ENCODE measurements at places on chromosomes 3 and 15. TPM values are rescaled to one million over a fixed set of nuclear protein-coding genes. Genes with fewer than 3 reads are reported as not detected.
A peak's percentile ranks its signal among the peaks of the same experiment; 100 is the strongest.

GRCh38 chr3:42079701-42080452 is 11.3 kb upstream of the TRAK1 start:
- no peak for DNase-seq

DNA sequence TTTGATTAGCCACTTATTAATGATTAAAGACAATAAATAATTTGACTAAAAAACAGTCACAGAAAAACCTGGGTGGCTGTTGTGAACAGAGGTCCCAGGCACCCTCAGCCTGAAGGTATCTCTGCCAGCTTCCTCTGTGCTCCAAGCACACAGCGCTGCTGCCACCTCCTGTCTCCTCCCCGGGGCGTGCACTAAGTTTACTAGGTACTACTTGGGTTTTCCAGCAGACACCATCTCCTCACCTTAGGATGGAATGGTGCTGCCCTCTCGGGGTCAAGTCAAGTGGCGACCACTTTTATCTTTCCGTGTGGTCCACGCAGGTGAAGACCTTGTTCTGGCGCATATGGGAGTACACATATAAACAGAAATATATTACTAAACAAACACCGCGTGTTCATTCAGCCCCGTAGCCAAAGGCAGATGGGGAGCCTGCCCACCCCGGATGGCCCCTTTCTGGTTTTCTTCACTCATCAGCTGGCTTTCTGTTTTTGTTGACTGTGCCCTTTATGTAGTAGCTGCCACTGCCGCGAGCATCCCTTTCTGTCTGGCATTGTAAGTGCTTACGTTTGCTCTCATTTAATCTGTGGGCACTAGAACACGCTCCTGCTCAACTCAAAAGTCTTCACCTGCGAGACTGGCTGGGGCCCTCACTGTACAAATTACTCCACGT is 128.0 kb downstream of the LRIG1 start:
- peak; percentile 74 for DNase-seq

DNA sequence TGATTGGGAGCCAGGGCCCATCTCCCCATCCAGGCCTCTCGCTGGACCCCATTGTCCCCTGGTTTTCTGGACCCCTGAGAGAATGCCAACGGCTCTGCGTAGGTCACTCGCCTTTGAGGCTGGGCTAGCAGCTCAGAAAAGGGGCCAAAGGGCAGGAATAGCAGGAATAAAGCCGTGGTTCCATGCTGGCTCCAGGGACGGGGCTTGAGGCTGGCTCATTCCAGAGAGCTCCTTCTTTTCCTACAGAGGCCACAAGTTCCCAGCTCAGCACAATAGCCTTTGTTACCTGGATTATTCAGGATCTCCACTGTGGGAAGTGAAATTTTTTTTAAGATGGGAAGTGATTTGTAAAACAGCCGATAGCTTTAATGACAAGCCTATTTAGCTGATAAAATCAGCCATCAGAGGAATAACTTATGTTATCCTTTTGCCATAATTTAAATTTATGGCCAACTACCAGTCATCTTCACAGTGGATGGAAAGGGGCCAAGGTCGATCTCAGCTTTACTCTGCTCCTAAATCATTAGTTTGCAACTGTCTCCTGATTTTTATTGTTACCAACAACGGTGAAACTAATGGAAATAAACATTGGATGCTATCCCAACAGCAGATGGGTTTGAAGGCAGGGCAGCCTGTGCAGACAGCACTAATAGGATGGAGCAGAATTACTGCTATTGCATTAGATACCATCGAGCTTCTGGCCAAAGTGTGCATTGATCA is 124.3 kb downstream of the TMEM266 start:
- DNase-seq: no peak

POU1F1 gene
- total RNA-seq: not detected

PPARG gene
- 22.1 TPM for total RNA-seq

DNA sequence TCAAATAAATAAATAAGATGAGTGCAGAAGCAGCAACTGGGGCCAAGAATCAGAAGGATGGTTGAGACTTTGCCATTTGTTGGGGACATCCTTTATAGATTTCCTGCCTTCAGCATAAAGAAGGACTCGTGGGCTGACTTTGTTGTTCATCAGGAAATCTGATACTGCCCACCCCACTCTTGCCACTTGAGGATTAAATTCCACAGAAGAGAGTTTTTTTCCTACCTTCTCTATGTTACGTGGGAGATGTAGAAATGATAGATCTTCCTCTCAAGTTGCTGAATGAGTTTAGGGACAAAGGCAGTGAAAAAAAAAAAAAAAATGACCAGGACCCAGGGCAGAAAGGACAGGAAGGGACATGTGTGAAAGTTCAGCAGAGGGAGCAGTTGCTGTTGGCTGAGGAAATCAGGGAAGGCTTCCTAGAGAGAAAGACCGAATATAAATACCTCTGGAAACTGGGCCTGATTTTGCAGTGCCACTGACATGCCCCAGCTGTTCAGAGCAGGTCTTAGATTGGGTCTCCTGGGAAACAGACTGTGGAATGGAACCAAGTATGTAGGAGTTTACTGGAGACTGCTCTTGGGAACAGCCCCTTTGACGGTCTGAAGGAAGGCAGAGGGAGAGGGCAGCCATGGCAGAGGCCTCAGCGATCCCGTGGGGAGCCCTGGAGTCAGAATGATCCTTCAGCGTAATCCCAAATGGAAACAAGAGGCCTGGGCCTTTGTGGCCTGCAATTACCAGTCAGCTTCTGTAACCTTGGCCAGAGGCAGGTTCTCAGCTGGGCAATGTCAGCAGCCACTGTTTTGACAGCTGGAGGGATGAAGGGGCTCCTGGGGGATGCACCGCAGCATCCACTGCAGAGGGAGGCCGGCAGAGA is 50.9 kb downstream of the C3orf20 start:
- no peak for DNase-seq

GRCh38 chr3:97388774-97389173 is 375.8 kb upstream of the ARL6 start:
- DNase-seq: no peak

EBLN2 gene
- 6.9 TPM for total RNA-seq

- no peak for DNase-seq
Observed at GRCh38 chr15:32825219-32825618, 107.4 kb downstream of the GREM1 start.

DNA sequence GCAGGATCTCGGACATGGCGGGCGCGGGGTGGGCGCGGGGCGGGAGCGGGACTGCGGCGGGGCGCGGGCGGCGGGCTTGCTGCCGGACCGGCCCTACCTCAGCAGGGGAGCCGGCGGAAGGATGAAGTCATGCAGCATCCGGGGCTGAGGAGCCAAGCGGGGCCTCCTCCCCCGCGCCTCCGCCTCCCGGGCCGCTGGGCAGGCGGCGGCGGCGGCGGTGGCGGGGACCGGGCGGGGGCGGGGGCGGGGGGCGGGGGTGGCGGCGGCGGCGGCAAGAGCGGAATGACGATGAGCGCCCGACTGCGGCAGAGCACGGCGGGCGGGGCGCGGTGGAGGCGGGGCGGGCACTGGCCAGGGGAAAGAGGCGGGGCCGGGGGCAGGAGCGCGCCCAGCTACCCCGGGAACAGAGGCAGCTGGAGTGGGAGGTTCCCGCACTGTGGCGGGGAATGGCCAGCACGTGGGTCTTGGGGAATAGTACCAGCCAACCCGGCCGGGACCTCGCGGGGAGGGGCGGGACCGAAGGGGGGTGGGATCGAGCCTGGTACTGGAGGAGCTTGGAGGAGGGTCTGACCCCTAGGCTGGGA is at the start of gene CAMK2N2:
Gene CAMK2N2 (minus strand): TSS at position 284 of the 584 bp plus-strand sequence. CDS start 268 bp downstream, at position 16.
- peak; percentile 82 for DNase-seq

DNA sequence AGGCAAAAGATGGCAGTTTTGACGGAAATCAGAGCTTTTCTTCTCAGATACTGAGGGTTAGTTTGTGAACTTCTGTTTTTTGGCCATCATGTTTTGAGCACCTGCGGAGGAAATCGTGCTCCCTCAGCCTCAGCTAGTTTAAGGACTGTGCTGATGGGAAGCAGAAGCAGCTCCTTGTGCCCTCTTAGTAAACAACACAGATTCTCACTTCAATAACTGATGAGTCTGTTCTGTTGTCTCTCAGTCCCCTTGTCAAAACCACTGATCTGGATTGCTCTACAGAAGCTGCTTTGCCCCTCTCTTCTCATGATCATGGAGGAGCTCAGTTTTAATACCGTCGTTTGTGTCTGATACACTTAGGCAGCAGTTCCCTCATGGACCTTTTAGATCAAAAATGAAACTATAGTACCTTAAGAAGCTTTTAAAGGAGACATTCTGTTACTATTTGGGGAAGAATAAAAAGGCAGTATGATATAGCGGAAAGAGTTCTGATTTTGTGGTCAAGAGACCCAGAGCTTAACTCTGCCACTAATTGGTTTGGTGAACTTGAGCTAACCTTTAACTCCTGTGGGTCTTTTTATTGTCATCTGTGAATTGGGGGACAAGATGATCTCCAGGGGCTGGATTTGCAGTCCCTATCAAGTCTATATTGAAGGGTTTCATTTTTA is 152.6 kb downstream of the BBX start:
- DNase-seq: no peak

- no peak for DNase-seq
Observed at GRCh38 chr3:46212101-46212500, 4.0 kb upstream of the CCR1 start.

GRCh38 chr3:72523429-72524151 is 324.7 kb downstream of the SHQ1 start:
- no peak for DNase-seq

ACAN gene
- total RNA-seq: not detected

DNA sequence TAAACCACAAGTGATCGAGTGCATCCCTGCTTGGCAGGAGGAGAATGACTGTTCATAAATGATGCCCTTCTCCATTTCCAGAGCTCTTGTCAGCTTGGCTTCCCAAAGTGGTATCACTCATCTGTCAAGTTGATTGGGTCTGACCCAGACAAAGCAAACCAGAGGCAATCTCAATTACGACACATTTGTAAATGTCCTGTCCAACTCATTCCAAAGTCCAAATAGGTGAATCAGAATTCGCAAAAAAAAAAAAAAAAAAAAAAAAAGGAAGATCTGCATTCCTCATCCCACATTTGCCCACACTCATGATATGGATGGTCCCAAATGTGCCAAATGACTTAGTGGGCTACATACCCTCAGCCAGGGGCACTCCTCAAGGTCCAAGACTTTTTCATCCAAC is 91.9 kb downstream of the LRRC3B start:
- DNase-seq: no peak

GRCh38 chr3:153274561-153274960 is 112.5 kb downstream of the RAP2B start:
- DNase-seq: no peak

GRCh38 chr3:169528289-169528688 is 135.2 kb downstream of the MECOM start:
- DNase-seq: no peak

DNA sequence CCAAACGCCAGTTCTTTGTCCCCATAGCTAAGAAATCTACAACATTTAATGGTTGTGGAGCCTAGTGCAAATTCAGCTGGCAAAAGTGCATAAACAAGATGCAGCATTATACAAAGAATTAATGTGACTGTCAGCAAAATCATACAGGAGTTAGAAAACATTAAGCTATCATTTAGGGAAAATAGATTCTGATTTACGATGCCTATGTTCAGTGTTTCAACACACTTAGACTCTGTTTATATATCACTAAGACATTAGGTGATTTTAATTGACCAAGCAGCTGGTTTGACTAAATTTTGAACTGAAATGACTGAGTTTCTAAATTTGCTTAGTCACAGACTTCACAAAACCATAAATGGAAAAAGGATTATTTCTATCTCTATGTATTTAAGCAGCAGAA is 1076.8 kb downstream of the TBL1XR1 start:
- DNase-seq: no peak

DNA sequence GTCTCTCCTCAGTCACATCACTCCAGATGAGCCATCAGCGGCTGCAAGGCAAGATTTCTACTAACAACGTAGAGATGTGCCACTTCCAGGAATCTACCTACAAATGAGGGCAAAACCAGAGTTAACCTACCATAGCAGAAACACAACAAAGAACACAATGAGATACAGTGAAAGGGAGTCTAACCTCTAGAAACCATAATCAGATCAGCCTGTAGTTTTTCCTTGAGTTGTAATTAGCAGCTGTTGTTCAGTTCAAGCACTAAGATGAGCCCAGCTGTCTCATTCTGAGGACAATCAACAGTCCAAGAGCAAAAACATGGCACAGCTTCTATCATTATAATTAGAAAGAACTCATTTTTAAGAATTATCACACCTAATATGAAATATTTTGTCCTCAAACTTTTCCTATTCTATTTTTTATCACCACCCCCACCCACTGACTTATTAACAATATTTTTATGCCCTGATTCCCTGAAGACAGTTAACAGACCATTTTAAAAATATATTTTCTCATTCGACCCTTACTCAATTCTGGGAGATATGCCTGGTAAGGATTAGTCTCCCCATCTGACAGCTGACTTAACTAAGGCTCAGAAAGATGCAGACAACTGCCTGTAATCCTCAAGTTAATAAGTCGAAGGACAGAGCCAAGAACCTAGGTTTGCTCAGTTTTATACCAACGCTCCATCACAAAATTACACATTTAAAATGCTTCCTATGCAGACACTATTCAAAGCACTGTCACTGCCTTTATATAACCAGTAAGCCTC is 50.1 kb downstream of the MAGI1 start:
- DNase-seq: no peak

MUC20 gene
- total RNA-seq: 0.88 TPM

FBXW12 gene
- 1.7 TPM for total RNA-seq

GRCh38 chr15:31262143-31262530 is 64.5 kb upstream of the KLF13 start:
- DNase-seq: no peak

DNA sequence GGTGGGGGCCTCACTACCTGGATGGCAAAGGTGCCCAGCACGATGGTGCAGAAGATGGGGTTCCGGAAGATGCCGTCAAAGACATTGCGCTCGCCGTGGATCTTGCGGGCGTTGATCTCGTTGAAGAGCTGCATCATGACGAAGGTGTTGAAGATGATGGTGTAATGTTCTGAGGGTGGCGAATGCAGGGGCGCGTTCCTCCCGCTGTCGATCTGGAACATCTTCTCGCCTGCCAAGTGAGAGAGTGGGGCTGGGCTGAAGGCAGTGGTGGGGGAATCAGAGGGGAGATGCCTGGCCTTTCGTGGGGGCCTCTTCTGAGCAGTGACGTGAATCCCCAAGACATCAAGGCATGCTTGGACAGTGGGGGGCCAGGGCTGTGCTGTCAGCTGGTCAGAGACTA is 19.6 kb upstream of the SEC13 start:
- no peak for DNase-seq

GRCh38 chr15:75076277-75076676 is 52.9 kb downstream of the PPCDC start:
- DNase-seq: no peak
